Activated CD4-positive, alpha-beta T cell treated with anti-CD3 and anti-CD28 coated beads for 24 hours (primary cell): ENCODE measurements at places on chromosomes 13 and 19.

- no peak for DNase-seq
These were observed 3.7 kb downstream of the SLC25A42 start for GRCh38 chr19:19067276-19068072.

DNA sequence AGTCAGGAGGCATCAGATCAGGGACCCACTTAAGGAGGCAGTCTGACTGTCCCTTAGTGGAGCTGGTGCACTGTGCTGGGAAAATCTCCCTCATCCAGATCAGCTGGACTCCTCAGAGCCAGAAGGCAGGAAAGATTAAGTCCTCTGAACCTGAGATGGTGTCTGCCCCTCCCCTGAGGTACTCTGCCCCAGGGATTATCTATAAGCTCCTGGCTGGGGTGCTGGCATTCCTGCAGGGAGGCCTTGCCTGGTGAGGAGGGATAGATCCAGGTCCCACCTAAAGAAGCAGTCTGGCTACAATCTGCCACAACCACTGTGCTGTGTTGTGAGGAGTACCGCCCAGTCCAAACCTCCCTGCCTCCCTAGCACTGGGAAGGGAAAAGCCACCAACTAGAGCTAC lies 81.2 kb downstream of the NHLRC3 start:
- no peak for DNase-seq

- no peak for DNase-seq
These were observed 390.7 kb upstream of the ARGLU1 start for GRCh38 chr13:106958621-106959048.

DNA sequence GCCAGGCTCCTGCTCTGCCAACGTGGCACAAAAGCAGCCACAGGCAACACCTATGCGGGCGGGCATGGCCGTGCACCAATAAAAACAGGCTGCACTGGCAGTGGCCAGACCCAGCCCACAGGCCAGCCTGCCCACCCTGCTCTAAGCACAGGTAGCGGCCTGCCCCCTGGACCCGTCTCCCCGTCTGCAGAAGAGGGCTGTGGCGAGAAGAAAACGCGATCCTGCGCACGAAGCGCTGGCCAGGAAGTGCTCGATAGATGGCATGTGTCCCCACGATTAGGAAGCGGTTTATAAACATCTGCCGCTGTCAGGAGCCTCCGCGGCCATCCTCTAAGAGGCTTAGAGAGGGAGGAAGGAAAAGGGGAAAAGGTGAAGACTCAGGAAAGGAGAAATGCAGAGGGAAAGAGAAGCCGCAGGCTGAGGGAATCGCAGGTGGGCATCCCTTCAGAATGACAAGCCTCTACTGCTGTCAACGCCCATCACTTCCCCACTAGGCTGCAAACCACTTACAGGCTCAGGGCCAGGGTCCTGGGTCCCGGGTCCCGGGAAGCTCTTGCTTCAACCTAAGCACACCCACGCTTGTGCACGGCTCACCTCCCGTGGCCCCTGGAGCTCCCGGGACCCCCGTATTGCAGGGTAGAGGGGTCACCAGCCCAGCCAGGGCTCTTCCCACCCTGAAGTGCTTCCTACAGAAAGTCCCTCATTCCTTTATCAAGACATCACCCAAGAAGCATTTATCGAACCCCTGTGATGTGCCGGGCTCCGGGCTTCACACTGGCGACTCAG lies 10.5 kb downstream of the MLLT1 start:
- DNase-seq = no peak

GRCh38 chr13:80881495-80881894 lies 540.6 kb upstream of the SPRY2 start:
- no peak for DNase-seq

GRCh38 chr13:25149711-25150110 lies 22.4 kb downstream of the AMER2 start:
- DNase-seq = no peak

GRCh38 chr19:49609499-49610092 lies 18.6 kb downstream of the PRR12 start:
- no peak for DNase-seq

- DNase-seq = no peak
These were observed 348.8 kb downstream of the GPC5 start for GRCh38 chr13:91747186-91747585.

GRCh38 chr13:90686442-90686841 lies 661.0 kb upstream of the MIR17HG start:
- DNase-seq = no peak

DNA sequence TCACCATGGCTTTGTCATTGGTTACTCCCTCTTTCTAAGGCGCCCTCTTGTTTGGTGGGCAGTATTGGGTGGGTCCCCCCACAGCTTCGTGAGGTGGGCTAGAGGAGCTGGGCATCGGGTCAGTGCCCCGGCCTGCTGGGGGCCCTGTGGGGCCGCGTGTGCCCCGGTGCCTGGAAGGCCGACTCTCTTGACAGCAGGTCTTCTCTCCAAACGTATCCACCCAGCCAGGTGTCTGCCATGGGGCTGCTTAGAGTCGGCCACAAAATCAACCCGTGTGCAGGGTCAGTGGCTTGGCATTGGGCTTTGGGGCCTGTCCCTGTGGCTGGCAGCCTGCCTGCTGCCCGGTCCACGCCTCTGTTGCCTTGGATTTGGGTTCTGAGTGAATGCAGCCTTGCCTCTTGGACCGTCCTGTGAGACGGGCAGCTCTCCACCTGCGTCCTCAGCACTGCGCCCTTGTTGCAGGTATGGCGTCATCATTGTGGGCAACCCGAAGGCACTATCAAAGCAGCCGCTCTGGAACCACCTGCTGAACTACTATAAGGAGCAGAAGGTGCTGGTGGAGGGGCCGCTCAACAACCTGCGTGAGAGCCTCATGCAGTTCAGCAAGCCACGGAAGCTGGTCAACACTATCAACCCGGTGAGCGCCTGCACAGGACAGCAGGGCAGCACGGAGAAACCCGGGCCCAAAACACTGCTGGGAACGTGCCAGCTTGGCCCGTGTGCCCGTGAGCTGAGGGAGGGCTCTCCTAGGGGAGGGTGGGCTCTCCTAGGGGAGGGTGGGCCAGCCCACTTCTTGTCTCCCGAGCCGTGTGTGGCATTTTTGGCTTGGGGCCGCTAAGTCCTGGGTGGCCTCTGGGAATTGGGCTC lies 31.4 kb downstream of the UPF1 start:
- no peak for DNase-seq

DNA sequence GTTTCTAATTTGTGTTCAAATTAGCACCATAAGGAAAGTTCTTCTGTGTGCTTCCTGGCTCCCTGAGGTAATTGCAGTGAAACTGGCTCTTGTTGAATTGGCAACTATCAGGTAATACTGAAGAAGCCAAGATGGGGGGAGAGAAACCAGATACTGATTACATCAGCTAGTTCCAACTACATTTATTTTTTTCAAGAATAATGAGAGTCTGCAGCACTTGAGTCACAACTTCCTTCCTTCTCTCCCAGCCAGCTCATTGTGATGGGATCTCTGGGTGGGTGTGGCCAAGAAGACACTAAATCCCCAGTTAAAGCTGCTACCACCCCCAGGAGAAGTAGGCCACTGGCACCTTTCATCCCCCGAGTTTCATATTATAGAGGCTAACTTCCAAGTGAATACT lies 100.7 kb upstream of the RXFP2 start:
- no peak for DNase-seq
